ENCODE measurements at places on chromosomes 2 and 18. TPM values are rescaled to one million over a fixed set of nuclear protein-coding genes. Genes with fewer than 3 reads are reported as not detected.

GRCh38 chr2:2663401-2664036, 332.4 kb upstream of the MYT1L start:
- no peak for DNase-seq

The GPR39 gene
- 1.9 TPM for polyA plus RNA-seq

- no peak for DNase-seq
Observed at GRCh38 chr18:46095532-46095931, 2.6 kb downstream of the ATP5F1A start.

- no peak for DNase-seq
Observed at GRCh38 chr2:31874071-31874470, 136.7 kb downstream of the MEMO1 start.

GRCh38 chr18:58148954-58149471, 105.0 kb downstream of the NEDD4L start:
- no peak for DNase-seq

DNA sequence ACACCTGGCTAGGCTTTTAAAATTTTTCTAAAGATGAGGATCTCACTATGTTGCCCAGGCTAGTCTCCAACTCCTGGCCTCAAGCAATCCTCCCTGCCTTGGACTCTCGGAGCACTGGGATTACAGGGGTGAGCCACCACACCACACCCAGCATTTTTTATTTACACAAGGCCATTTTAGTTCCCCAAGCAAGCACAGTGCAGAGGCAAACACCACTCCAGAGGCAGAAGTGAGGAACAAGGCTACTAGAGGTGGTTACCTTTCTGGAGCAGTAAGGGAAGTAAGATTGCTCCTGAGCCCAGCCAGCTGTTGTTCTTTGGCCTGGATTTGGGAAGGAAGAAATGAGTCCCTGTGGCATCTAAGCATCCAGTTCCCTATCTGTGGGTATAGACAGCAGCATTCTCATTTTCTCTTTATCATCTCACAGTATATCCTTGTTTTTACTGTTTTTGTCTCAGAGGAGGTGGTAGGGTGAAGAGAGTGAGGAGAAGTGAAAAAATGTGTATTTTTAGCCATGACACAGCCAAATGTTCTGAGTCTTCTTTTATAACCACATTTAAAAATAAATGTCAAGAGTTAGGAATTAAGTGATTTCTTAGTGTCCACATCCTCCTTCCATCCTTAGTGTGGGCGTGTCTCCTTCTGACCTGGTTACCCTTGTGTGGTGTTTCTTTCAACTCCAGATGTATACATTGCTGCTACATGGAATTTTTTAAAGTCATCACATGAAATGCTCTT, 10.5 kb upstream of the TTC39C start:
- no peak for DNase-seq

The DAW1 gene
- not detected for polyA plus RNA-seq

GRCh38 chr18:8765783-8766463, 60.6 kb downstream of the MTCL1 start:
- no peak for DNase-seq

Measured in BJ (cell line).